Activated CD8-positive, alpha-beta T cell treated with anti-CD3 and anti-CD28 coated beads for 36 hours (primary cell): ENCODE measurements at places on chromosomes 5 and 9.
A peak's percentile ranks its signal among the peaks of the same experiment; 100 is the strongest.

- DNase-seq = no peak
Observed at GRCh38 chr5:62017092-62017491, 288.9 kb upstream of the KIF2A start.

DNA sequence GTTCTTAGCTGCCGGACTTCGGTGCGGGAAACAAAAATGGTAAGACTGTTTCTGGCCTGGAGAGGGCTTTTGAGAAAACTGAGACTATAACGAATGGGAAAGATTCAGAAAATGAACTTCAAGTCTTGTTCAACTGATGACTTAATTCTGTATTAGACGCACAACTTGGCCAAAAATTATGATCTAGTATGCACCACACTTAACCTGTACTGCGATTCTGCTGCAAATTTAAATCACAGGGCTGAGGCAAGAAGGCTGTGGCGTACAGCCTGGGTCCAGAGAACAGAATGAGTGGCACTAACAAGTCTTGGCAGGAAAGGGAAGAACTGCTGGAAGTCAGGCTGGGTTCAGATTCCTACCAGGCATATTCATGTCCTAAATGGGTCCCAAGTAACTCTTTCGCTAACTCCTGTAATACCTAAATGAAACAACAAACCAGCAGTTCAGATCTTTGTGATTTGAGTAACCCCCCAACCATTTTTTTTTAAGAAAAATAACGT lies 781 bp upstream of the COL23A1 start:
- no peak for DNase-seq

DNA sequence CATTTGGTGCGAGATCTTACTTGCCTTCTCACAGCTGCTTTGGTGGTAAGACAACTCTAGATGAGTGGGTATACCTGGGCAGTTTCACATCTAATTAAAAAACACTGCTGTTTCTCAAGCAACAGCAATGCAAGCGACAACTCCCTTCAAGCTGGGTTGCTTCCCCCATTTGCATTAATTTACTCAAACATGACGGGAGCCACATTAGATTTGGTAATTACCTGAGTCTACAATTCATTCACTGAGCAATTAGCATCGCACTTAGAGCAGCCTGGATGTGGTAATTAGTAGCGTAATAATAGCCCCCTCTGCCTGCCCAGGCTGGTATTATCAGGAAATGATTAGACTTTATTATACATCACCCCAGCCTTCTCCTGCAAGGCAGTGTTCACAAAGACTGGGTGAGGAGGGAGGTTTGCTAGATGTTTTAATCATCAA lies 73.4 kb downstream of the FBXO38 start:
- peak; percentile 46 for DNase-seq

- DNase-seq = no peak
Observed at GRCh38 chr5:131939690-131940345, 5.6 kb downstream of the MEIKIN start.

- DNase-seq = no peak
Observed at GRCh38 chr5:113217619-113218184, 217.1 kb downstream of the TSSK1B start.

- DNase-seq = no peak
Observed at GRCh38 chr9:124022201-124023121, 10.9 kb downstream of the LHX2 start.

DNA sequence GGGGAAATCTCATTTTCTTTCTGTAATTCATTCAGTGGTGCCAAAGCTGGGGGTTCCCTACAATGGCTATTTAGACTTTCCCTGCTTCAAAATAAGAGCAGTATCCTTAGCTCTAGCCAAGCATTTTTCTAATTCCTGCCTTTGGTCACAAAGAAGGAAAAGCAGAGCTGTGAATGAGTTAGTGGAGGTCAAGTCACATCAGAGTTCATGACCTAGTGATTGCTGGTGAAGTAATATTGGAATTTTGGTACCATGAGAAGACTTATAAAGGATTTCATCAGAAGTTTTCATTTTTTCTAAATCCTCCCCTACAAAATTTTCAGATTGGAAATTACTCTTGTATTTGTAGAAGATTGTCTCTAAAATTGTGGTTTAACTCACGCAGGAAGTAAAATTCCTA lies 28.0 kb downstream of the DNAJC21 start:
- no peak for DNase-seq

GRCh38 chr5:125486634-125487033 lies 740.2 kb upstream of the ZNF608 start:
- no peak for DNase-seq

DNA sequence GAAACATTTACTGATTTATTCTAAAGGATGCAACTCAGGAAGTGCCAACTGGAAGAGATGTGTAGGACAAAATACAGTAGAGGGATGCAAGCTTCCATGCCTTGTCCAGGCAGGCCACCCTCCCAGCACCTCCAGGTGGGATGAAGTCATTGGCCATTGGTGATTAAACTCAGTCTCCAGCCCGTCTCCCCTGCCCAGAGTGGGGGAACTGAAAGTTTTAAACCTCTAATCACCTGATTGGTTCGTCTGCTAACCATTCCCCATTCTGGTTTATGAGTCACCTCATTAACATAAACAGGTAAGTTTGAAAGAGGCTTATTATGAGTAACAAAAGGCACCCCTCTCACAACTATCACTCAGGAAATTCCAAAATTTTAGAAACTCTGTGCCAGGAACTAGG lies 8.1 kb downstream of the TNFAIP8 start:
- DNase-seq = peak; percentile 28
